ENCODE measurements at places on chromosomes 3 and 15.

- no peak for DNase-seq
These were observed 51.7 kb downstream of the CADPS start for GRCh38 chr3:62823461-62824050.

- no peak for DNase-seq
These were observed 21.1 kb upstream of the KLHL6 start for GRCh38 chr3:183576487-183577107.

DNA sequence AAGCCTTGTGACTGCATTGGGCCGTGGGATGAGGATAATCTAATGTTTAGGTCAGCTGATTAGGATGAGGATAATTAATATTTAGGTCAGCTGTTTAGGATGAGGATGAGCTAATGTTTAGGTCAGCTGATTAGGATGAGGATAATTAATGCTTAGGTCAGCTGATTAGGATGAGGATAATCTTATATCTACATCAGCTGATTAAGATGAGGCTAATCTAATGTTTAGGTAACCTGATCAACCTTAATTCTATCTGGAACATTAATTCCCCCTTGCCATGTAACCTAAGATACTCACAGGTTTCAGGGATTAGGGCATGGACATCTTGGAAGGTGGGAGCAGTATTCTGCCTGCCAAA is 362.8 kb downstream of the ULK4 start:
- DNase-seq: no peak

- no peak for DNase-seq
These were observed 52.2 kb downstream of the KCNAB1 start for GRCh38 chr3:156172536-156172935.

DNA sequence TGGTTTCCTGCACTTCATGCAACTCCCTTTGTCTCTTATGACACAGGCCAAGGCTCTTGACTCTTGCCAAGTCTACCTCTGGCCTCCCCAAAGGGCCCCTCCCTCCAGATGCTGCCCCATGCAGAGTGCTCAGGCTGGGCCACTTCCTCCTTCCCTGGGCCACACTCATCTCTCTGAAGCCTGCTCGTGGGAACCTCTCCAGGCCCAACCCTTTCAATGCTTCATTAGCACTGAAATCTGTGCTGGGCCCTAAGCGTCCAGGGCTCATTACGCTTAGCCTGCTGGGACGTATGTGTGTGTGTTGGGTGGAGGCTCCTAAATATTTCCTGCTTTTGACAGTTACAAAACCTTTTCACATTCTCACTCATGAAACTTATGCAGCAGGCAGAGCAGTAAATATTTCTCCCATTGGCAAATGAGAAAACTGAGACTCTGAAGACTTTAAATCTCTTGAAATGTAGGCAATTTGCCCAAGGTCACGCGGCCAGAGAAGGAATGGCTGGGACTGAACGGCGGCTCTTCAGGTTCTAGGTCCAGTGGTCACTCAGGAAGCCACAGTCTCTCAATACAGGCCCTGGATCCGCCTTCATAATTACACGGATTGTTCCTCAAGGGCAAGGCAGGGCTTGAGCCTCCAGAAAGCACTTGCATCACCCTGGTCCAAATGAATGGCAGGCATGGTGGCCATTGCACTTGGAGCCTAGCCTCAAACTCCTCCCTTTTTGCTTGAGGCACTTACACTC is 241.7 kb upstream of the HES1 start:
- DNase-seq: no peak

GRCh38 chr3:184633237-184633579 is 71.6 kb downstream of the EPHB3 start:
- DNase-seq: no peak

- DNase-seq: no peak
These were observed 12.8 kb downstream of the DENND6A start for GRCh38 chr3:57680046-57680445.

GRCh38 chr3:89571298-89571697 is 463.9 kb downstream of the EPHA3 start:
- DNase-seq: no peak

GRCh38 chr3:17643691-17644090 is 98.7 kb downstream of the TBC1D5 start:
- no peak for DNase-seq

DNA sequence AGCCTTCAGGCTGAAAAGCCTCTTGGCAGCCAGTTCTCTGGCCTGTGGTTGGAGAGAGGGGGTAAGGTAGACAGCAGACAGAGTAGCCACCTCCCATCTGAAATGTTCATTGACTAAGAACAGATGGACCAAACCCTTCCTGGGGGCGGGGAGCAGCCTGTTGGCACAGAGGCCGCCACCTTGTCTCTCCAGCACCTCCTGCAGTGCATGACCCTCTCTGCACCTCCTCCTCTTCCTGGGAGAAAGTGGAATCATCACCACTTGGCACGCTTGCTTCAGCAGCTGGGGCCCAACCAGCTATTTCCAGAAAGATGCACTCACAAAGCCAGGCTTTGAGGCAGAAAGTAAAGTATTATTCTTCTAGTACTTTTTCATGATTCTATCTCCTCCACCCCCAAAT is 313.4 kb upstream of the CHRM5 start:
- DNase-seq: no peak

DNA sequence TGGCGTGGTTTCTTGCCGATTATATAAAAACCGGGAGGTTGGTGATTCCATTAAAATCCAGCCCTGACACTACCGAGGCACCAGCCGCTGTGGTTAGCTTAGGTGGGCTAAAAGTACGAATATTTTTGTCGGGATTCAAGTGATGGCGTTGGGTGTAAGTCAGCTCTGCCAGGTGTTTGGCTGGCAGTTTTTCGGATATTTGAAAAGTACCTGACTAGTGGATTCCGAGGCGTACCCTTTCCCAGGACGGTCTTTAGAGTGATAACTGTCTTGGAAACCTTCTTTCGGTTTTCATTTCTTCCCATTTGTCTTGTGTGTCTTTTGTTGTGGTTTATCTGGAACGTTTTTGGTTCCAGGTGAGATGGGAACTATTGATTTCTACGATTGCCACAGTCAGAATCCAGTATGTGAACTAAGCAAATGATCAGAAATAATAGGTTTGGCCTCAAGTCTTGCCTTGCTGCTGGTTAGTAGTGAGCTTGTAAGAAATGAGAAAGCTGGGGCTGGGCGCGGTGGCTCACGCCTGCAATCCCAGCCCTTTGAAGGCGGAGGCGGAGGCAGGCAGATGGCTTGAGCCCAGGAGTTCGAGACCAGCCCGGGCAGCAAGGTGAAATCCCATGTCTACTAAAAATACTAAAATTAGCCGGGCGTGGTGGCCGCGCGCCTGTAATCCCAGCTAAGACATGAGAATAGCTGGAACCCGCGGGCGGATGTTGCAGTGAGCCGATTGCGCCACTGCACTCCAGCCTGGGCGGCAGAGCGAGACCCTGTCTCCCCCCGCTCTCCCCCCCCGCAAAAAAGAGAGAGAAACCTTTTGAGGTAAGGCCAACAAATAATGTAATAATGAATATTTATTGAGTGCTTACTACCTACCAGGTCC is 1.4 kb downstream of the FYTTD1 start:
- no peak for DNase-seq

DNA sequence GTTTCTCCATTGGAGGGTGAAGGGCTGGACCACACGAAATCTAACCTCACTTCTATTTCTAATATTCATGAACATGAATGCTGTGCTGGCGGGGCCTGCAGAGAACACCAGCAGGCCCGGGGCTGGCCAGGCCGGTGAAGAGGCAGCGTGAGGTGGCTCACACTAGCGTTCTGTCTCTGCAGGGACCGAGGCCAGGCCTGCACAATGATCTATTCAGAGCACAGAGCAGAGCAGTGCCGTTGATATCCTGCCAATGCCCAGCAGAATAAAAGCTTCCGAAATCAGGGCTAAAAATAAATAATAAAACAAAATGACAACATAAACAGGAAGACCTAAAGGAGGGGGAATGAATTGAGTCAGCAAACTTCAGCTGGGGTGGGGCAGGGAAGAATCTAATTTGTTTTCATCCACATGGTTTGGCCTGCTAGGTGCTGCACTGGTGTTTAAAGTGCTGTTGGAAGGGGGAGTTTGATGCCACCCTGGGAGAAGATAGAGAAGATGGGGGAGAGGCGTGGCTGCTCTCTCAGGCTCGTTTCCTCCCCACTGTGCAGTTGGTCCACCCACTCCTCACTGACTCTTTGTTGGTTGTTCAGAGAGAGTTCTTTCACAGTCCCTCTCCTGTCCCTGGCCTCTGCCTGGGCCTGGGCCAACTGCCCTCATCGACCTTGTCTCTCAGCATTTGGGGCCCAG is 837.1 kb downstream of the AGBL1 start:
- no peak for DNase-seq

DNA sequence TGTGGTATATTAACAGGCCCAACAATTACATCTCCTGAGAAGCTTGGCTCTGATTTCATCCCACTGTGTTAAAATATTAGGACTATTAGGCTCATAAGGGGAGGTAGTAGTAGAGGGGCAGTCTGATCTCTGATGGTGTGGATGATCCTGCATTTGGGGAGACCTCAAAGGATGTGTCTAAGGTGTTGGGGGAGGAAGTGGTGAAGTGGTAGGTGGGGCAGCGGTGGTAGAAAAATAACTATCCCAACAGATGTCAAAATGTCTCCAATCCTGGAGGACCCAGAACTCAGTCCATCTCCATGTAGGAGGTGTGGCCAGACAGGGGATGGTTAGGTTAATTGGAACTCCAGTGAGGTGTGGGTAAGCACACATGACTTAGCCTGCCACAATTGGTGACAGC is 10.4 kb upstream of the IQCF6 start:
- DNase-seq: no peak

DNA sequence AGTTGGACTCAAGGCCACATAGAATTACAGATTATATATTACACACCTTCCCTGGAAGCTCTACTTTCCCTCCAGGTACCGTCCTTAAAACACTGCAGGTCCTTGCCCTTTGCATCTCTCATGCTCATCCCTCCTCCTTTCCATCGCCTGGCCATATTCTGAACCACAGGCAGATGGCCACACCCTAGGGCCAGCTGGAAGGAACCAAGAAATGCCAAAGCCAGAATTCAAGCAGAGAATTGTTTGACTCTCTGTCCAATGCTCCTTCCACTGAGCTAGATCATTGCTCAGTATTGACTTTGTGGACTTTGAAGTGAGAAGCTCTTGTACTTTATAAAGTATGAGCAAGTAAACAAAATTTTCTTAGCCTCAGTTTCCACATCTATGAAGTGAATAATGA is 170.3 kb upstream of the SLC24A5 start:
- no peak for DNase-seq

DNA sequence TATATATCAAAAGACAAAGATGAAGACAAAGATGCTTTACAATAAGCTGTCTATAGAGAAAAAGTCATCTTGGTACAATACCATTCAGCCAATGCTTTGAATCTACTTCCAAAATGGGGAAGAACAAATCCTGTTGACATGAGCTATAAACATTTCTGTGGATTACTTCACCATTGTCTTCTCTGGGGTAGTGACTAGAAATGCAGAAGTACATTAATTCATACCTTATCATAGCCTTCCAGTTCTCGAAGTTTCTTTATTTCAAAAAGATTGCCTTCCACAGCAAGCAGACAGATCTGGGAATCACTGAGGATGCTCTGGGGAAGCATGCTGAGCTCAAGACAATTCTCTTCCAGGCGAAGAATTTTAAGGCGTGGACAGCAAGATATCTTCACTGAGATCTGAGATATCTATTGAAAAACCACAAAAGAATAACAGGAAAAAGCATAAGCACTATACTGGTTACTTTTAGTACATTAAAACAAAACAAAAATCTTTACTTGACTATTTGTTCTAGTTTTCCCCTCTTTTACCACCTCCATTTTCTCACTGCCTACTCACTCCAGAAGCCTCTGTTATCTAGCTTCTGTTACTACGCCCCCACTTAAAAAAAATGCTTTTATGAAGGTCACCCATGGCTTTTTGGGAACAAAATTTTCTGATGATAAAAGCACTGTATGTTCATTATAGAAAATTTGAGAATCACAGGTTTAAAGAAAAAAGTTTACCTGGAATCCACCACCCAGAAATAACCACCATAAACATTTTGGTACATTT is 3.6 kb downstream of the LRRC57 start:
- DNase-seq: no peak

DNA sequence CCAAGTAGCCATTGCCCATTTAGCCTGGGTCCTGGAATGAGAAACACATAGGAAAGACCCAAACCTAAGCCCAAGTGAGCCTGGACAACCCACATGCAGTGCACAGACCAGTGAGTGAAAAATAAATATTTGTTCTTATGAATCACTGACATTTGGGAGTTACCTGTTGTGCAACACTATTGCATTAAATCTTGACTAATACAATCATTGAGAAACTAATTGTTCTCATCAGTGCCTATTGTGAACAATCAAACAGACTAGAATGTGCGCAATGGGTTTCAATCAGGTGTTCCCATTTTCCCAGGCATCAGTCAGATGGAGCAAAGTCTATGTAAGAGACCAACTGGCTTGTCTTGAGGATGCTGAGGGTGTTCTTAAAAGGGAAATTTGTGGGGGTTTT is 54.7 kb upstream of the CNOT10 start:
- DNase-seq: no peak

DNA sequence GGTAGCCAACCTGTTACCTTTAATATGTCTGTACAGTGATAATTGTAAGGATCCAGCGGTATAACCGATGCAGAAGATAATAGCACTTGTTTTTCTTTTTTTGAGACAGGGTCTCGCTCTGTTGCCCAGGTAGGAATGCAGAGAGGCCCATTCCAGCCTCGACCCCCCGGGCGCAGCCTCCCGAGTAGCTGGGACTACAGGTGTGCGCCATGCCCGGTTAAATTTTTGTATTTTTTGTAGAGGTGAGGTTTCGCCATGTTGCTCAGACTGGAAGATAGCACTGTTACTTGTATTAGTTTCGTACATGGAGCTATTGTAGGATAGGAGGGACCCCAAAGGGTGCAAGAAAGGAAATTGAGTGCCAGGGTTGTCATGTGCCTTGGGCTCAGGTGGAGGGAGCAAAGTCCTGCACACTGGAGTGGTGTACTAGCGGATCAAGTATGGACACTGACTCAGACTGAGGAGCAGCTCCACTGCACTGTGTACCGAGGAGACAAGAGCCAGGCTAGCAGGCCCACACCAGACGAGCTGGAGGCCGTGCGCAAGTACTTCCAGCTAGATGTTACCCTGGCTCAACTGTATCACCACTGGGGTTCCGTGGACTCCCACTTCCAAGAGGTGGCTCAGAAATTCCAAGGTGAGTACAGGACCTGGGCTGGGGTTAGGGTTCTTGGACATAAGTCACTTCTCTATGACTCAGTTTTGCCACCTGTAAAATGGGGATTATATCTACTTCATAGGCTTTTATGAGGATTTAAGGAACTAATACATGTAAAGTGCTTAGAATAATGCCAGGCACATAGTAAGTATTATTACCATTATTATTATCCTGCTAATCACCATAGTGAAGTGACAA is 1.0 kb downstream of the OGG1 start:
- no peak for DNase-seq

DNA sequence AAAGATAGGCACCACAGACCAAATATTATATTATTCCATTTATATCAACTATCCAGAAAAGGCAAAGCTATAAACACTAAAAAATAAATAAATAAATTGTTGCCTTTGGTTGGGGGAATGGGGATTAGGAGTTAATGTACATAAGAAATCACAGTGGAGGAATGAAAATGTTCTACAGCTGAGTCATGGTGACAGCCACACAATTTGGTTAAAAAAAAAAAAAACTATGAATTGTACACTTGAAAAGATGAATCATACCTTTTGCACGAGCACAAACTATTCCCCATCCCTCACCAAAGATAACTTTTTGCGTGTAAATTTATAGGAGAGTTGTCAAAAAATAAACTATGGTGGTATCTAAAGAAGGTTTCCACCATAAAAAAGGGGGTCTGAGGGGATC is 103.2 kb downstream of the TBC1D5 start:
- DNase-seq: no peak

- no peak for DNase-seq
These were observed 53.8 kb downstream of the CMTM6 start for GRCh38 chr3:32448686-32449474.

- DNase-seq: no peak
These were observed 4.3 kb upstream of the NR2C2 start for GRCh38 chr3:14943042-14943441.
